ENCODE measurements at places on chromosomes 16 and 17. TPM values are rescaled to one million over a fixed set of nuclear protein-coding genes. Genes with fewer than 3 reads are reported as not detected.

GRCh38 chr17:5892921-5893675 is 177.1 kb upstream of the WSCD1 start:
- no peak for DNase-seq

- DNase-seq = peak; percentile 76
These were observed 335 bp downstream of the TMEM11 start for GRCh38 chr17:21213638-21214014.

The CDH8 gene
- under 0.01 TPM for polyA plus RNA-seq

DNA sequence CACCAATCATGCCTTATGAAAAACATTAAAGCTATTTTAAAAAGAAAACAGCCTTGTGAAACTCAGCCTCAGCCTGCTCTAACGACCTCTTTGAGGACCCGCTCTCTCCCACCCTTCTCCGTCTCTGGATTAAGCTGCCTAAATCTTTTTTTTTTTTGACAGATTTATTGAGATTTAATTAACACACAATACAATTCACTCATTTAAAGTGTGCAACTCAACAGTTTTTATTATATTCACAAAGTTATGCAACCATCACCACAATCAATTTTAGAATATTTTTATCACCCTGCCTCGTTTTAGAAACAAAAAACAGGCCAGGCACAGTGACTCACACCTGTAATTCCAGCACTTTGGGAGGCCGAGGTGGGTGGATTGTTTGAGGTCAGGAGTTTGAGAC is 8.4 kb downstream of the CDR2L start:
- no peak for DNase-seq

DNA sequence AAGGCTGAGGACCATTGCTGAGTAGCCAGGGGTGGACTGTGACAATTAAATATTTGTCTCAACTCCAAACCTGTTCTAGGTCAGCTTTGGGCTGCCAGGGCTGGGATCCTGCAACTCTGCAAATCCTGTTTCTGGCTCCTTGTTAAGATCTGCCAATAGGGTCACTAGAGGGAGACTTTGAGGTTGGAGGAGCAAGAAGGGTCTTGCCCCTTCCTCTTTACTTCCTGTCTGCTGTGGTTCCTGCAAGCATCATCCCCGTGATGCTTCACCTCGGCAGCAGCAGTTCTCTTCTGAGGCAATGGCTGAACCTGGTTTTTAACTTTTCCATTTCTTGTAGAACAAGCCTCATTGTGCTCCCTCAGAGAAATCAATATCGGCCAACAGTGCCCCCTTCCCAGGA is 124.6 kb downstream of the IRX5 start:
- no peak for DNase-seq

The ZFP3 gene
- polyA plus RNA-seq = 5.4 TPM

The CHST4 gene
- polyA plus RNA-seq = not detected

GRCh38 chr16:7278636-7279035 is 54.0 kb upstream of the RBFOX1 start:
- no peak for DNase-seq

GRCh38 chr16:9092978-9093344 is 1.5 kb downstream of the HAPSTR1 start:
- peak; percentile 61 for DNase-seq

Measured in right cardiac atrium (tissue), 5 donors.